Uterine smooth muscle cell (primary cell): ENCODE measurements at places on chromosomes 16 and 17. TPM values are rescaled to one million over a fixed set of nuclear protein-coding genes. Genes with fewer than 3 reads are reported as not detected.

The PGS1 gene
- total RNA-seq = 37.2 and 41.1 TPM in 2 replicates

The TEKT5 gene
- not detected in 2 replicates for total RNA-seq

The TENT4B gene
- 15.5 and 19.0 TPM in 2 replicates for total RNA-seq

The SEZ6L2 gene
- 2.1 and 10.0 TPM in 2 replicates for total RNA-seq

The CRYM gene
- total RNA-seq = 2.2 and 4.4 TPM in 2 replicates
